ENCODE measurements at places on chromosomes 5 and 9.
A peak's percentile ranks its signal among the peaks of the same experiment; 100 is the strongest.

GRCh38 chr9:90099262-90099963, 494.6 kb downstream of the GADD45G start:
- peak; percentile 63 for DNase-seq

DNA sequence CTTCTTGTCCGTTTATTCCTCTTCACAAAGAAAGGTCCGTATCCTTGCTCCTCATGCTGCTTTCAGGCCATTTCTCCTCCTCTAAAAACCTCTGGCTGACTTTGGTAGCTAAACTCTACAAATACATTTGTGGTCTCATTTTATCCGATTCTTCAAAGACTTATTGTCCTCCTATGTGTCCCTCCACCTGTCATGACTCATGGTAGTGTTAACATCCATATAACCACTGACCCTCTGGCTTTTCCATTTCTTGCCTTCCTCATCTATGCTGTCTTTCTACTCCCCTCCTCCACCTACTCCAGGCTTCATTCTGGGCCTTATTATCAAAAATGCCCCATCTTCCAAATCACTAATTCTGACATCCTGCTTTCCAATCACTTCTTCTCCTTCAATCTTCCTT, 4.1 kb upstream of the SEMA6A start:
- DNase-seq, result no peak

- no peak for DNase-seq
Measured at GRCh38 chr9:134839455-134840125, 41.0 kb upstream of the FCN2 start.

GRCh38 chr5:67063055-67063454, 133.5 kb downstream of the CD180 start:
- no peak for DNase-seq

DNA sequence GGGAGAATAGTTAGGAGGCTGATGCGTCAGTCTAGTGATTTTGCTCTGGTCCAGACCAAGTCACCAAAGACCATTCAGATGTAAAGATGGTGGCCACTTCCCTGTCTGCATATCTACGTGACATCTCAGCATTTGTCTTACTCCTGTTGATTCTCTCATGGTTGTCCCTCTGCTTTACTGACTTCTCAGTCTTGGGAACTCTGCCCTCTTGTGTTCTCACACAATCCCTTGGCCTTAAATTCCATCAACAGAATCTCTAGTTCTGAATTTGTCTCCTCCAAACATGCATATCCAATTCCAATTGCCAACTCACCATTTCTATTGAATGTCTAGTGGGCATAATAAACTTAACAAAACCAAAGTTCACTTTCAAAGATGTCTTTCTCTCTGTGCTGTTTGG, 147.8 kb downstream of the SLC24A2 start:
- no peak for DNase-seq

DNA sequence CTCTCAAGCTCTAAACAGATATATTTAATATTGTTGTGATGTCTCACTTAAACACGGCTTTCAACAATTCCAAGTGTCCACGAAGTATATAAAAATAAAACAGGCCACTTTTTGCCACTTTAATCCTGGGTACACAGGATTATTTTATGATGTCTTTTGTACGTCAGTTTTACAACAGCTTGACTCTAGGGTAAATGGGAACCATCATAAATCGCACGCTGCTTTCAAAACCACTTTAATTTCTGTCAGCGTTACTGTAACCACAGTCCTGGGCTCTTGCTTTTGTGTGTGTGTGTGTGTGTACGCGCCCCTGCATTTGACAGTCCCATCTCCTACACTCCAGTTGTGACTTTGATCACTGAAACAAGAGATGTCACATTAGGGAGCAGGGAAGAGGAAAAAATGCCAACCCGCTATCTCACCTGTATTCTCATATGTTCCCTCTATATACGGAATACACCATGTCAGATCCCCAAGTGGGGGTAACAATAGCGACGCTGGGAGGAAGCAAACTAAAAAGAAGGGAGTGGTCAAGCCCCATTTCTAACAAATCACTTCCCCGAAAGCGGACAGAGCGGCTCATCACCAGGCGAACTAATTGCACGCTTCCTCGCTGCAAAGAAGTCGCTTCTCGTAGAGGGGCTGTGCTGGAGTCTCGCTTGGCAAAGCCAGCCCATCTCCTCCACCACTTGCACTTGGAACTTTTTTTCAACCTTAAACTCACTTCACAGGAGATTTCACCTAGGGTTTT, 1.2 kb downstream of the BNC2 start:
- DNase-seq, result no peak

GRCh38 chr9:100084128-100084453, 14.7 kb downstream of the ERP44 start:
- no peak for DNase-seq

DNA sequence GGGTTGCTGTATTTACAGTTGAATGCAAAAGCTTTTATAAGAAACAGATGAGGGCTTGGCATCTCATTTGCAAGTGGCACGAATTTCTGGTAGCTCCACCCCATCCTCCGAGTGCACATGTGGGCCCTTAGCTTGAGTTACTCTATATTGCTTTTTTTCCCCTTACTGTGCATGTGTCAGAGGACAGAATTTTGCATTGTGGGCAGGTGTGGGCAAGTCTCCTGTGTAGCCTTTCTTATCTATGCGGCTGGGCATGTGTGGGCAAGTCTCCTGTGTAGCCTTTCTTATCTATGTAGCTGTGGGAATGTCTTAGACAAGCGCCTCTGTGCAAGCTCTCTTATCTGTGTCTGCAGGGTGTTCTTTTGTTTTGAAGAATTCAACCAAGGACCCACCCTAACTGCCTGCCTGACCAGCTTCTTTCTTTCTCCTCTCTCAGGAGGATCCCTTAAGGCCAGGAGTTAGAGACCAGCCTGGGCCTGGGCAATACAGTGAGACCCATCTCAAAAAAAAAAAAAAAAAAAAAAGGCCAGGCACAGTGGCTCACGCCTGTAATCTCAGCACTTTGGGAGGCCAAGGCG, 34.1 kb upstream of the SIL1 start:
- DNase-seq, result no peak

DNA sequence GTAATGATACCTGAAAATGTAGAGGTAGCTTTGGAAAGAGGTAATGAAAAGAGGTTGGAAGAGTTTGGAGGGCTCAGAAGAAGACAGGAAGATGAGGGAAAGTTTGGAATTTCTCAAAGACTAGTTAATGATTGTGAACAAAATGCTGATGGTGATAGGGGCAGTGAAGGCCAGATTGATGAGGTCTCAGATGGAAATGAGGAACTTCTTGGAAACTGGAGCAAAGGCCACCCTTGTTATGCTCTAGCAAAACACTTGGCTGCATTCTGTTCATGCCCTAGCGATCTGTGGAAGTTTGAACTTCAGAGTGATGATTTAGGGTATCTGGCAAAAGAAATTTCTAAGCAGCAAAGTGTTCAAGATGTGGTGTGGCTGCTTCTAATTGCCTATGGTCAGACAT, 161.2 kb upstream of the SPEF2 start:
- DNase-seq, result no peak

DNA sequence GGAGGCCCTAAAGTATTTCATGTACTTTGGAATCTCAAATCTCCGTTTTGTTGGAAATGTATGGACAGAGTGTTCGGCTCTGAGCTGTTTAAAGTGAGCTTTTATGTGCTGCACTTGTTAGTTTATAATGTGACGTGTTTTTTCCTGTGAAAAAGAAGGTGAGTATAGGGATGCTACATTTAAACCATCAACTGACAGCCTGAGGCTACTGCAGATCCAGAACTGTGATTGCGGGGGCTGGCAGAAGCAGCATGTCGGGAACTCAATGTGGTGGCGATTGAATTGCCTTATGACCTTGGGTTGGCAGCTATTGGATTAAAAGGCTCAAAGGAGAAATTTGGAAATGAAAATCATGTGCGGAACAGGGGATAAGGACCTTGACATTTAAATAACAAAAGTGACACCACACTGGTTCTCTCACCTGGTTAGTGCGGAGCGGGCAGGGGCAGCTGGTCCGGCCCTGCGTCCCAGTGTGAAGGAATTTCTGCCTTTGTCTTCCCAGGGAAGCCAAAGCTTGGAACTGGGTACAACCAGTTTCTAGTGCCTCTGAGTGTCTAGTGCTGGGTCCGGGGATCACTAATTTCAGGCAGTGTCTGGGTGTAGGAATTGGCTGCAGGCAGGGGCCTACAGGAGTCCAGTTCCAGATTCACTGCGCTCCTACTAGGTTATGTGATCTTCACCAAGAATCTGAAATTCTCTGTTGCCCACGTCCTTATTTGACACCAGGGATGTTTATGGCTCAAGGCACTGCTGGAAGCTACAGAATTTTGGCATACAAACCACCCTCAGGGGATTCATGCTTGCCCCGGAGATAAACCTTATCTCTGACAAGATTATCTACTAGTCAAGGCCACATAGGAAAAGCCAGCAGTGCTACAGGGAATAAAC, 120.7 kb upstream of the ERCC6L2 start:
- no peak for DNase-seq

GRCh38 chr5:135015942-135016341, 18.1 kb downstream of the PITX1 start:
- no peak for DNase-seq

DNA sequence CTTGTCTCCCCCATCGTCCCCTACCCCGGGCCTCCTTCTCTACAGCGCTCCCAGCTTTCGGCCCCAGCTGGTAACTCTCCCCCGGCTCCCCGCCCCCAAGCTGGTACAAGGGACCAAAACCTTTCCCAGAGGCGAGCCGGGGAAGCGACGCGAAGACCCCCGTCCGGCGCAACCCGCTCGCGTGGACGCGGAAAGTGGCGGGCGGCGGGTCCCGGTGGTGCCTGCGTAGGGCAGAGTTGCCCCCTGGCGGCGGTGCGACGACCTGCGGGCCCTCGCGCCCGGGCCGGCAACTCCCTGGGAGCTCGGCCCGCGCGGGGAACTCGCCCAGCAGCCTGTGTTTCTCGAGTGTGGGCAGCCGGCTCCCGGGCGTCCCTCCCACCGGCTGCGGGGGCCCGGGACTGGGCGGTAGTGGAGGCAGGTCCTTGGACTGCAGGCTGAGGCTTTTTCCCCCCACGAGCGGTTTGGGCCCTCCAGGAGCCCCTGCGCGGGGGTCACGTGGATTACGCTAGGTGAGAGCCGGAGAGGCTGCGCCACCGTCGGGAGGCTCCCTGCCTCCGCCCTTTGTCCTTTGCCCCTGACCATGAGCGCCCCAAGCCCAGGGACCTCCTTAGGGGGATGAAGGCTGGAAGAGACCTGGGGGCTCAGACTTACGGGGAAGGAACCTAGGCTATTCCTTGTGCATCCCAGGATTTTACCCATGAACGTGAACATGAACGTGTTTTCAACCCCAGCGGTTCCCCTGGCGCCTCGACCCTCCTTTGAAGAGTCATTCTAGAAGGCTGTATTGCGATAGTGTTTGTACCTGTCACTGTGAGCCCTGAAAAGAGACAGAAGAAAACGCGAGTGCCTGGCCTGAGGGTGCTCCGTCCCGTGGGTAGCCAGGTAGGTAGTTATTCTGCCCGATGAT, 2.9 kb upstream of the FOXD1 start:
- DNase-seq, result peak; percentile 68

- no peak for DNase-seq
Measured at GRCh38 chr9:133523106-133523505, 1.7 kb downstream of the MYMK start.

- DNase-seq, result no peak
Measured at GRCh38 chr9:95031711-95032461, 285.6 kb downstream of the FANCC start.

DNA sequence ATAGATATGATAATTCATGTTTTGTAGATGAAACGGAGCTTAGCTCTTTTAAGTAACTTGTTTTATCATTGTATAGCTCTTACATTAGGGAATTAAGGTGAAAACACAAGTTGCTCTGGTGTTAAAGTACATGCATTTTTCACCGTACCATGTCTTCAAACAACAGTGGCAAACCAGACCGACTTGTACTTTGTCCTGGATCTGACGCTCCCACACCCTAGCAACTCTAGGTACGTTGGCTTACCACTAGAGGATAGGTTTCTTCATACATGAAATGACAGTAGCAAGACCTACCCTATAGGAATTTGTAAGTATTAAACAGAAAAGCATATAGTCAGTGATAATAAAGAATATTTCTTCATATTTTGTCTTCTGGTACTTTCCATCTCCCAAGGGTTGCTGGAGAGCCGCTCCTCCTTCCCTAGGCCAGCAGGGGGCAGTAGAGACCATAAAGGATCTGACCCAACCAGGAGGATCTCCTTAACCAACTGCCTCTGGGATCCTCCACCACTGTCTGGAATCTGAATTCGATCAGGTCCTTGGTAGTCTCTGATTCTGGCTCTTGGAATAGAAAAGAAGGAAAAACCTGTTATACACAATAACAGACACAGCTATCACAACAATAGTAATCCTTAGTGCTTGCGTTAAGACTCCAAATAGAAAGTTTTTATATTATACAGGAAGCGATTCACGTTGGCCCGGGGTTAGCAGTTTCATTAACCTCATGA, 136.7 kb downstream of the CAVIN4 start:
- peak; percentile 89 for DNase-seq

GRCh38 chr9:24095246-24095645, 269.2 kb upstream of the ELAVL2 start:
- no peak for DNase-seq

- DNase-seq, result no peak
Measured at GRCh38 chr5:162444129-162444762, 376.7 kb downstream of the GABRG2 start.

DNA sequence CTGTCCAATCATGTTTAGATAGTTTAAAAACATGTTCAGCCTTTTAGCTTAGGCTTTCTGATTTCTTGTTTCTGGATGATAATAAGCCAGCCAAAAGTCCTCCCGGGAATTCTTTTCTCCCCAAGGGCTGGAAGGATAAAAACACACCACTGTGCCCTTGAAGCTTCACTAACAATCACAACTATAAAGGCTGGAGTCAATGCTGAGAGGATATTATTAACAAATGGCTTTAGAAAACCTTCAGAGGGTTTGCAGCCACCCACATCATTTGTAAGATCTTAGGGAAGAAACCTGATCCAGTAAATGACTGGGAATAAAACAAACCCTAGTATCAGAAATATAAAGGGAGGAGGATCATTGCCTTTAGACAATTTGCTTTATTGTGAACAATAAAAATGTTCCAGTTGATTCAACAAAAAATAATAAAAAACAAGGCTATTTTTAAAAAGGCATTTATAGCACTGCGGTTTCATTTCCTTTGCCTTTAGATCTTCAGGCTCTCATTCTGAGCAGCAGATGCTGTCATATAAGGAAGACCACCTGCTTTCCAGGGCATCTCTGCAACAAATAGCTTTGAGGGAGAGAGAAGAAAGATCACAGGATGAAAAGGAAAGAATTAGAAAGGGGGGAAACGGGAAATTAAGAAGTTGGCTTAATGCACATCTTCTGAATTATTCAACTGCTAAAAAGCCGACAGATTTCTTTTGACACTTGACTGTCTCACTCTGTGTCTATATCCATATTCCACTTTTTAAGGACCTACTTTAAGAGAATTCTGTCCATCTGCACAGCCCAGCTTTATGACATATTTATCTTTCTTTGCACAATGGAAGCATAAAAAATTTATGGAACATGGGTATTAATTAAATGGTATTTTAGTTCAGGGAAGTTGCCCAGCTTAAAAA, 277.2 kb upstream of the SLC24A2 start:
- no peak for DNase-seq

GRCh38 chr5:9363026-9363425, 182.8 kb downstream of the SEMA5A start:
- DNase-seq, result no peak

- no peak for DNase-seq
Measured at GRCh38 chr9:9079473-9079872, 1279.9 kb upstream of the DMAC1 start.

GRCh38 chr5:107580889-107581820, 89.6 kb downstream of the EFNA5 start:
- no peak for DNase-seq

GRCh38 chr5:10489810-10490426, 48.2 kb downstream of the ROPN1L start:
- DNase-seq, result no peak

Measured in head of caudate nucleus (tissue), 42 donors.